Stimulated activated effector memory CD8-positive, alpha-beta T cell treated with anti-CD3 and anti-CD28 coated beads, Interleukin-12 subunit alpha, Interleukin-12 subunit beta, amount 100 ng/mL, for 72 hours (primary cell): ENCODE measurements at places on chromosomes 13 and 19.

- DNase-seq: no peak
These were observed 26.5 kb upstream of the HOMER3 start for GRCh38 chr19:18967358-18968146.

DNA sequence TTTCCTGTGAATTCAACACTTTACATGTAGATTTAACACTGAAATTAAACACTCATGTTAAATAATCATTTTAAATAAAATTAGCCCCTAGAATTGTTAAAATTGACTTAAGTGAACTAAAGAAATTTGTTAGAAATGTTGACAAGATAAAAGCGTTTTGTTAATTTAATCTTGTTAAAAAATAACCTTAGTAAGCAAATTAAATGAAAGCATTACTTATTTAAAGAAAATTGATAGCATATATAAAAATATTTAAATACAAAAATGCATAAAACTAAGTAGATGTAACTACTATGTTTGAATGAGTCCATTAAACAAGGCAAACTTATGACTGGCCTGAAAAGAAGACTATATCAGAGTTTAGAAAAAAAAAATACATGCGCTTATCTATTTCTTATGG lies 99.0 kb upstream of the TRPC4 start:
- DNase-seq: no peak

GRCh38 chr13:47997384-47997783 lies 3.7 kb downstream of the SUCLA2 start:
- DNase-seq: no peak

GRCh38 chr13:103883164-103883563 lies 816.9 kb upstream of the SLC10A2 start:
- DNase-seq: no peak

- no peak for DNase-seq
These were observed 113.9 kb downstream of the TUBA3C start for GRCh38 chr13:19067767-19068166.

DNA sequence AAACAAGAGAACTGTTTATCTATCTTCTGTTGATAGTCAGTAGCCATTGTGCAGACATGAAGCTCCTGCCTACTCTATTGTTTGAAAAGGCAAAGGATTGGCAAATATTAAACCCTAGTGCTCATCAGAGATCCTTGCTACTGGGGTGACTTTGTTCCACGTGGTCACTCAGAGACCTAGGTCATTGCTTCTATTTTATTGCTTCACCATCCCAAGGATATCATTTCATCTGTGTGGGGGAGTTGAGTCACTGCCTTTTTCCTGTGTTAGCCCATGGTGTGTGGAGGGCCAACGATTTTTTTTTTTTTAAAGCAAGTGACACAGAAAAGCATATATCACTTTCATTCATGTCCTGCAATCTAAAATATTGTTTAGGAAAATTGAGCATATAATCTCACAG lies 254.1 kb upstream of the RXFP2 start:
- no peak for DNase-seq

GRCh38 chr13:98575009-98575903 lies 1.7 kb downstream of the STK24 start:
- no peak for DNase-seq

- DNase-seq: no peak
These were observed 19.5 kb downstream of the MAN2B1 start for GRCh38 chr19:12647047-12647446.

- peak; percentile 85 for DNase-seq
These were observed 337 bp upstream of the FXYD7 start for GRCh38 chr19:35142606-35143230.

DNA sequence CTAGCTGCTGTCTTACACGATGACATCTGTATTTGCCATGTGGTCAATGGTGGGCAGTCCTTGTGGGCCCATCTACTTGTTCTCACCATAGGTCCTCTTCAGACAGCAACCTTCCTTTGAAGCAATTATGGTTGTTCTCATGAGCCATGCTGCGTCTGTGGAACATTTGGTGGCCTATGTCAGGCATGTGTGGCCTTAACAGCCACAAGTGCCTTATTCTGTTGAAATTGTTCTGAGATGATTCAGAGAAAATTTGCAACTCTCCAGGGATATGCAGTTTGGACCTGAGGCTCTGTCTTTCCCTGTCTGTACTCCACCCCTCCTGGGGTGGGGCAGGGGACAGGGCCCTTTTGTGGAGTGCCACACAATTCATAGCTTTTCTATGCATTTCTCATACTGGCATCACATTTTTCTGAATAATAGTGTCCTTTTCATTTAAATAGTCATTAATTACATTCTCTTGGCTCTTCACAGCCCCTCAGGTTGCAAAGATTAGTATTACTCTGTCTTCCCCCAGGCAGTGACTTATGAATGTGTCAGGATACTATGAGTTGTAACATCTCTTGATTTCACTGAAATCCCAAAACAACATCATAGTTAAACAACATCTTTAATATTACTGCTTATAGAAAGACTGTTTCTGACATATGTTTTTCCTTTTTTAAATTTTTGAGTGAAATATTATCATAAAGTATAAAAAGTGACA lies 102.1 kb downstream of the ITGBL1 start:
- no peak for DNase-seq

GRCh38 chr19:17127671-17128070 lies 52.1 kb downstream of the MYO9B start:
- DNase-seq: no peak
